Endothelial cell (in vitro differentiated cells): ENCODE measurements at places on chromosomes 2 and 18.

- DNase-seq, result peak; percentile 31
Measured at GRCh38 chr2:219252900-219253752, at the start of gene TUBA4B. TSS of gene TUBA4B (plus strand) at chr2:219253243. CDS start at chr2:219253408, 165 bp downstream.

GRCh38 chr2:10324095-10324832 lies 21.6 kb downstream of the HPCAL1 start:
- peak; percentile 43 for DNase-seq

DNA sequence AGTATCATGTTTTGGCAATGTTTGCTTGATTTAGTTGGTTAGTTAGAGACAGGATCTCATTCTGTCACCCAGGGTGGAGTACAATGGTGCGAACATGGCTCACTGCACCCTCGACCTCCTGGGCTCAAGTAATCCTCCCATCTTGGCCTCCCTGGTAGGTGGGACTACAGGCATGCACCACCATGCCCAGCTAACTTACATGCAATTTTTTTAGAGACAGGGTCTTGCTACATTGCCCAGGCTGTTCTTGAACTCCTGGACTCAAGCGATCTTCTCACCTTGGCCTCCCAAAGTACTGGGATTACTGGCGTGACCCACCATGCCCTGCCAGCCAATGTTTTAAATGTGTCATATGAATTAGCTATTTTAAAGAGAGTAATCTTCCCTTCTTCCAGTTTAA lies 16.3 kb upstream of the CDKL4 start:
- DNase-seq, result no peak

GRCh38 chr2:177172034-177172880 lies 40.3 kb upstream of the HNRNPA3 start:
- DNase-seq, result no peak

GRCh38 chr2:72629062-72629461 lies 196.8 kb downstream of the EXOC6B start:
- DNase-seq, result no peak

GRCh38 chr2:160756481-160756880 lies 262.9 kb upstream of the RBMS1 start:
- no peak for DNase-seq

- no peak for DNase-seq
Measured at GRCh38 chr2:108565778-108566375, 31.6 kb downstream of the LIMS1 start.

DNA sequence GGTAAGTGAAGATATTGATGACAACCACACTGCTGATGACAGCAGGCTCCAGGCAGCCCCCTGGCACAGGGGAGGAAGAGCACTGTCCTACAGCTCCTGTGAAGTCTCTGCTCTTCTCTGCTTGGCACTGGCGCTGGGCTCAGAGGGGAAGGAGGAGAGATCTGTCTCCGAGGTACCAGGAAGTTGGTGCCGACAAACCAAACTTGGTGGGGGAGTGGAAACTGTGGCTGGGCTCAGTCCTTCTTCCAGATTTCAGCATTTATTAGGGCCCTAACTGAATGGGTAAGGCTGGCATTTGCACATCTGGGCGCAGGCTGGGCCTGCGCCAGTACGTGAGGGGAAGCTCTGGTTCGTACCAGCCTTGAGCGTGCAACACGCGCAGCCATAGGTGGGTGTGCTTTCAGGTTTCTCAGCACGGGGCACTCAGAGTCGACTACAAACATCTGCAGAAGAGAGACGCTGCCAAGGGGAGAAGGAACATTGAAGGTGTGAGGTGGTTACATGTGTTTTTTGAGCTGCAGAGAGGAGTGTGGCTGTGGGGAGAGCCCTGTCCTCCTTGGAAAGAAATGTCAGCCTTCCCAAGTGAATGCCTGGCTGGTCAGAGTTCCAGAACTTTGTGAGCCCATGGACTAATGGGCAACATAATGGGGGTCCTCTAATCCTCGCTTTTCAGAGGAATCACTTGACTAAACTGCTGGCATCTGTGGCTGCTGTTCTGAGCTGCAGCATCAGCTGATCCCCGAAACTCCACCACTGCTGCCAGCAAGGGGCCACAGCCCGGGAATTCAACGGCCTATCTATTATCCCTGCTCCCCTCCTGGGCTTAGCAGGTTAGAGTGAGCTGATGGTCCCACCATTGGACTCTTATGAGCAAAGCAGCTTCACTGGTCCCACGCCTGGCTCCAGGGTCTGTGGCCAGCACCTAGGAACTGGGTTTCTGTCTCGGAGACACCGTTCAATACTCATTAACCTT lies 55.2 kb upstream of the SEMA4C start:
- no peak for DNase-seq

DNA sequence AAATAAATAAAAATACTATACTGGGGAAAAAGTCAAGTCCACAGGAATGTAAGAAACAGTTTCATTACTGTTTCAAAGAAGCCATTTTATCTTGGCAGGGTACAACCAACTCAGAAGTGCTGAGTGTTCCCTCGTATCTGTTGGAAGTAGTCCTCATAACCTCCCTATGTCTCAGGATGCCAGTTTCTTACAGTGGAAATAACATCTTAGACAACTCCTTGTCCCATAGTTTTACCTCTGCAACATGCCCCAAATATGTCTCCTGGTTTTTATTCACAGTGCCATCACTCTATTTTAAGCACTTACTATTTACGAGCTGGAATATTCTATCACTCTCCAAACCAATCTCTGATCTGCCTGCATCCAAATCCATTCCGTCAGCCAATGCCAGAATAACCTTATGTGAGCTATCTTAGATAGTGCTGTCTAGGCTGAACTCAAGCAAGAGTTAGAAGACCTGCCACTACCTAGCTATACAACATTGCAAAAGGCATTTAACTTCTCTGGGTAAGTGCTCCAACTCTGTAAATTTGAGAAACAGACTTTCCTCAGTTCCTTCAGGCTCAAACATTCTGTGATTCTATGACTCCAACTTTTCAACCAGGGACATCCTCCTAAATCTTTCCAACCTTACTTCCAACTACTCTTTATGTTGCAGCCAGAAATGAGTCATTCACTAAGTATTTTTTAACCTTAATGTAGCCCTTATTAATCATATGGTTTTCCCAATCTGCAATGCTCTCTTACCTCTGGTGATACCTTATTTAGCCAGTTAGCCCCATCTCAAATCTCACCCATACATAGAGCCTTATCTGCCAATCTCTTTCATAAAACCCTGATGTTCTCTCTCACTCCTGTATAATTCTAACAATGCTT lies 66.7 kb downstream of the RTN4 start:
- DNase-seq, result no peak

GRCh38 chr2:213069531-213069930 lies 81.9 kb downstream of the IKZF2 start:
- no peak for DNase-seq

- DNase-seq, result no peak
Measured at GRCh38 chr2:110838657-110839384, 106.4 kb downstream of the ACOXL start.

DNA sequence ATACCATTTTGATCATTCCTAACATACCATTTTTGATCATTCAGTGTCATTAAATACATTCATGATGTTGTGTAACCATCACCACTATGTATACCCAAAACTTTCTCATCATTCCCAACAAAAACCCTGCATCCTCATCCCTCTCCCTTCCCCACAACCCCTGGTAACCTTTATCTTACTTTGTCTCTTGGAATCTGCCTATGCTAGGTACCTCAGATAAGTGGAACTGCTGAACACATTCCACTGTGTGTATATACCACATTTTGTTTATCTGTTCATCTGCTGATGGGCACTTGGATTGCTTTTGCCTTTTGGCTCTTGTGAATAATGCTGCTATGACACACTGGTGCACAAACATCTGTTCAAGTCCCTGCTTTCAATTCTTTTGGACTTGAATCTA lies 83.8 kb upstream of the TFCP2L1 start:
- no peak for DNase-seq

- DNase-seq, result no peak
Measured at GRCh38 chr18:49591271-49591670, 29.4 kb downstream of the LIPG start.

DNA sequence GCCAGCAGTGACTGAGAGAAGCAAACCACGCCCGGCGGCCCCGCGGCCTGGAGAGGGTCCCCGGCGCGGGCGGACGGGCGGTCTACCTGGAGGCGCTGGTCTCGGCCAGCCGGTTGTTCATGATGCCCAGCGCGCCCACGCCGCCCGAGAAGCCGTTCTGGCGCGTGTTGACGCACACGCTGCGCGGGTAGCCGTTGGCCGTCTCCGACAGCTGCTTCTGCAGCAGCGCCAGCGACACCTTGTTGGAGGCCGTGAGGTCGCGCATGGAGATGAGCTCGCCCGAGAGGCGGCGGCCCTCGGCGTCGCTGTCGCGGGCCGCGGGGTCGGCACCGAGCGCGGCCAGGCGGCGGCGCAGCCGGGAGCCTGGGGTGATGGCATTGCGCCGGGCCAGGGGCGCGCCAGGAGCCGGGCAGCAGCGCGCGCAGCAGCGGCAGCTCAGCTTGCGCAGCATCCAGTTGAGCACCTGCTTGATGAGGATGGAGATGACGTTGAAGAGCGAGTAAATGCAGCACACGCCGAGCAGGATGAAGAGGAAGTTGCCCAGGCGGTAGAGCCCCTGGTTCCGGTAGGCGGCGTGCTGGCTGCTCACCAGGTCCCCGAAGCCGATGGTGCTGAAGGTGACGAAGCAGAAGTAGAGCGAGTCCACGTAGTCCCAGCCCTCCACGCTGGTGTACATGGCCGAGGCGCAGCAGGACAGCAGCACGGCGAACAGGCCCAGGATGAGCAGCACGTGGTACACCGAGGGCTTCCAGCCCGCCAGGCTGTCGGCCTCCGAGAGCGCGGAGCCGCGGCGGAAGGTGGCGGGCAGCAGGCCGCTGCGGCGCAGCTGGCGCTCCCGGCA lies 118.1 kb downstream of the MSH2 start:
- peak; percentile 18 for DNase-seq

DNA sequence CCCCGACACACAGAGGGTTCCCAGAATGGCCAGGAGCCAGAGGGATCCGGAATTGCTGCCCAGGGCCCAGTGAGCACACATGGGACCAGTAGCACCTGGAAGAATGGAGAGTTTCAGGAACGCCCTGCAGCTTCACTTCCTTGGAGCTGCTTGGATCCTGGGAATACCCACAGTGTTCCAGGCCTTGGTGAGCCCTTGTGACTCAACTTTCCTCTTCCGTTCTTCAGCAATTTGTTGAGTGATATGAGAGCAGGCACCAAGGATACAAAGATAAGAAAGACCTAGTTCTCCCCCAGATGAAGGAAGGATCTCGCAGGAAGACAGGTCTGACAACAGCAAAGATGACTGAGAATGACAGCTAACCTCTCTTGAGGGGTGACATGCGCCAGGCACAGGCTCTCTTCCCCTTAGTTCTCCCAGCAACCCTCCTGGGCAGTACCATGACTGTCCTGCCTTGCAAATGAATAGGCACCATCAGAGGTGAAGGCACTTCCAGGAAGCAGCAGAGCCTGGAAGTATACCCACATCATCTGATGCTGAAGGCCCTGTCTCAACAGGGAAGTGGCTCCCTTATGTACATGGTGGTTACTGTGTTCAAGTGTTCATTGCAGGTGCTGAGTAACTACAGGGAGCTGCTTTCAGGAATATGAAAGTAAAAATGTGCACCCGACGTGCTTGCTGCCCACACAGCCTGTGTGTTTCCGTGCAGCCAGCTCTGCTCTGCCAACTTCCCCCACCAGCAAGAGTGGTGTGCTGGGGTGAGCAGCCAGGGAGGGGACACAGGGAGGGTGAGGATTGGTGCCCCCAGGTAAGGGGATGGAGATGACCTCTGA lies 116.2 kb downstream of the STPG4 start:
- DNase-seq, result no peak

DNA sequence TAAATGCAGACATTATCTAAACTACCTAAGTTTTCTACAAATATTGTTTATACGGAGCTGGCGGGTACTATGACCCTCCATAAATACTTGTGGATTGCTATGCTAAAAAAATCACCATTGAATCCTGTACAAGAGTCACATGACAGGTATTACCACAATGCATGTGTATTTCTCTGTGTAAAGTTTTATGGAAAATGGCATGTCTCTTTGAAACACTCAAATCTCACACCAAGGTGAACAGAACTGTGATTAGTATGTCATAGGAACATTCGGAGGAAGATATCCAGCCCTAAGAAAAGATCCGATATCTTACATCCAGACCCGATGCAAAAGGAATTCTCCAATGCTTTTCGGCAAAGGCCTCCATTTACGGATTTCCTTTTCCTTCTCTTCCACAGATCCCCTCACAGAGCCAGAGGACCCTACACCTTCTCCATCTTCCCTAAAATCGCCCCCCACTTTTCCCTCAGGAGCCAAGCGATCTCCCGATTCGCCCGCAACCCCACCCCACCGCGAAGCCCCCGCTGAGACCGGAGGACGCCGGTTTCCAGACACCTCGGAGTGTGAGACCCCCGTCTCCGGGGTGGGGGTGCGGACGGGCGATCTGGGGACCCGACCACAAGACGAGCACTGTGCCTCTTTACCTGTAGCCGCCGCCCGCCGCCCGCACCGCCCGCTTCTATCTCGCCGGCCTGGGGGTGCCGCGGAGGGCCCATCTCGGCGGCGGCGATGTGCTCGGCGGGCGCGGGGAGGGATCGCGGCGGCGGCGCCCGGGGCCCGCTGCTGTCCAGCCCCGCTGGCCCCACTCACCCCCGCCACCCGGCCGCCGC lies 1.2 kb downstream of the SAP130 start:
- DNase-seq, result no peak

GRCh38 chr2:52572469-52572894 lies 1195.1 kb upstream of the CHAC2 start:
- DNase-seq, result no peak

GRCh38 chr2:241372361-241372992 lies 16.4 kb downstream of the FARP2 start:
- no peak for DNase-seq

GRCh38 chr2:217751192-217751591 lies 251.6 kb downstream of the TNS1 start:
- no peak for DNase-seq

GRCh38 chr18:44730803-44731529 lies 50.3 kb downstream of the SETBP1 start:
- no peak for DNase-seq

- no peak for DNase-seq
Measured at GRCh38 chr2:184394642-184395041, 203.7 kb upstream of the ZNF804A start.

- DNase-seq, result no peak
Measured at GRCh38 chr2:226728996-226729395, 70.6 kb downstream of the IRS1 start.

GRCh38 chr2:161625996-161626395 lies 1.8 kb downstream of the SLC4A10 start:
- DNase-seq, result no peak

DNA sequence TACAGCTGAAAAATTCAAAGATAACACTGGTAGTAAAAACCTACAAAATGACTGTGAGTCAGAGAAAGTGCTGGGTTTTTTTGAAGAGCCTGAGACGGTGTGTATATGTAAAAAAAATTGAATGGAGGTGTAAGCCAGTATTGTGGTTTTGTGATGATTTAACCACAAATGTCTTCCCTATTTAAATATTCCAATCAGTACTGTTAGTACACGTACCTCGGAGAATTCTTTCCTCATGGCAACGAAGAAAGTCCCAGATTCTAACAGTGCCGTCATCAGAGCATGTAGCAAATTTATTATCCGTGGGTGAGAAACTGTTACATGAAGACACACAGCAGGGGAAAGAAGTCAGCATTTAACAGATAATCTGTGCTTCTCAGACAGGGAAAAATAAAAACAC lies 48.1 kb downstream of the WDR33 start:
- DNase-seq, result no peak
